ENCODE measurements at places on chromosomes 3 and 15. TPM values are rescaled to one million over a fixed set of nuclear protein-coding genes. Genes with fewer than 3 reads are reported as not detected.

GRAMD2A gene
- total RNA-seq: 1.8 TPM

DNA sequence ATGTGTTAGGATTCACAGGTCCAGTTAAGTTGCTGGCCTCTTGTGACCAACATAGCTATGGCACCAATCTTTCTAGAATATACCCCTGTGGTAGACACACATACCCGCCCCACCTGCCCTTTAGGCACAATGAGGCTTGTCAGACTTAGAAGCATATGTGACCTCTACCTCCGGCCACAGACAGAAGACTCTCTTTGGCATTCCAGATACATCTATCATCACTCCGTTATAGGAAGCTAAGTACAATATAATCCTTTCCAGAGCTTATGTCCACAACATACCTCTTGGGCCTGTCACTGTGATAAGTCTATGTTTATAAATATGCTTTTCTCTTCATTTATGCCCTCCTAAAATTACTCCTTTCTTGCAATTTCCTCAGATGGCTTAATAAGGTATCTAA lies 39.8 kb downstream of the CD47 start:
- no peak for DNase-seq

- DNase-seq: no peak
Observed at GRCh38 chr15:98358971-98359370, 289.4 kb upstream of the IGF1R start.

DNA sequence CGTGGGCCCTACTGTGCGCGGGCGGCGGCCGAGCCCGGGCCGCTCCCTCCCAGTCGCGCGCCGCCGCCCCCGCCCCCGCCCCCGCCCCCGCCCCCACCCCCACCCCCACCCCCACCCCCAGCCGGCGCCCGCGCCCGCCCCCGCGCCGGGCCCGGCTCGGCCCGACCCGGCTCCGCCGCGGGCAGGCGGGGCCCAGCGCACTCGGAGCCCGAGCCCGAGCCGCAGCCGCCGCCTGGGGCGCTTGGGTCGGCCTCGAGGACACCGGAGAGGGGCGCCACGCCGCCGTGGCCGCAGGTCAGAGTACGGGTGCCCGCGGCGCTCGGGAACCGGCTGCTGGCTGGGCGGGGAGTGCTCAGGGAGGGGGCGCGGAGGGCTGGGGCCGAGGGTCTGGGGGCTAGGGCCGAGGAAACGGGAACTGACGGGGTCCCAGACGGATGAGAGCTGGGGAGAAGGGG lies 1.1 kb upstream of the PPARG start:
- no peak for DNase-seq

GRCh38 chr15:69021895-69022294 lies 7.4 kb downstream of the NOX5 start:
- DNase-seq: no peak

DNA sequence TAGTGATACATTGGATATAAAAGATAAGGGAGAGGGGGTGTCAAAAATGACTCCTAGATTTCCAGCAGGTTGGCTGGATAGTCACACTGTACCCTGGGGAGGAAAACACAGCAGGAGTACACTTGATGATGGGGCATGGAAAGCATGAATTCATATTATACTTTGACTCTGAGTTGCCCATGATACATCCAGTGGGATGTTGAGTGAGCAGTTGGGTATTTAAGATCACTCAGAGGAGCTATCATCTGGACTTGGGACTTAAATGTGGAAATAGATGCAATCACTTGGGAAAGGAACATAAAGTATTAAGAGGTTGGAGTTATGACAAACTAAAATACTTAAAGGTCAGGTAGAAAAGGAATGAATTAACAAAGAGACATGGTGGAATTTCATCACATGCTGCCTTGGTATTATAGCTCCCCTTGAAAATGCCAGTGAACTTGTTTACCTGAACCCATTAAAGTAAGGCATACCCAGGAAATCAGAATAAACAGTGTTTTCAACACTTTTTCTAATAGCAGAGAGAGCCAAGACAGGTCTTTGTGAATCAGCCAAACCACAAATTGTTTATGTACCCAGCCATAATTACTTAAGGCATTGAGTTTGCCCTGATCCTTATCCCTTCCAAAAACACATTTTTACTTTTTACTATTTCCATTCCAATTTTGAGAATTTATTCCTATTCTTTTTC lies 49.9 kb upstream of the ABI3BP start:
- DNase-seq: no peak
